T-helper 17 cell (primary cell): ENCODE measurements at places on chromosomes 3 and 15.

- no peak for DNase-seq
These were observed 9.3 kb upstream of the FBLN2 start for GRCh38 chr3:13539671-13540070.

GRCh38 chr15:72338617-72339321 is 18.8 kb upstream of the CELF6 start:
- no peak for DNase-seq

GRCh38 chr15:24823473-24823872 is 131.3 kb upstream of the SNRPN start:
- DNase-seq, result no peak

DNA sequence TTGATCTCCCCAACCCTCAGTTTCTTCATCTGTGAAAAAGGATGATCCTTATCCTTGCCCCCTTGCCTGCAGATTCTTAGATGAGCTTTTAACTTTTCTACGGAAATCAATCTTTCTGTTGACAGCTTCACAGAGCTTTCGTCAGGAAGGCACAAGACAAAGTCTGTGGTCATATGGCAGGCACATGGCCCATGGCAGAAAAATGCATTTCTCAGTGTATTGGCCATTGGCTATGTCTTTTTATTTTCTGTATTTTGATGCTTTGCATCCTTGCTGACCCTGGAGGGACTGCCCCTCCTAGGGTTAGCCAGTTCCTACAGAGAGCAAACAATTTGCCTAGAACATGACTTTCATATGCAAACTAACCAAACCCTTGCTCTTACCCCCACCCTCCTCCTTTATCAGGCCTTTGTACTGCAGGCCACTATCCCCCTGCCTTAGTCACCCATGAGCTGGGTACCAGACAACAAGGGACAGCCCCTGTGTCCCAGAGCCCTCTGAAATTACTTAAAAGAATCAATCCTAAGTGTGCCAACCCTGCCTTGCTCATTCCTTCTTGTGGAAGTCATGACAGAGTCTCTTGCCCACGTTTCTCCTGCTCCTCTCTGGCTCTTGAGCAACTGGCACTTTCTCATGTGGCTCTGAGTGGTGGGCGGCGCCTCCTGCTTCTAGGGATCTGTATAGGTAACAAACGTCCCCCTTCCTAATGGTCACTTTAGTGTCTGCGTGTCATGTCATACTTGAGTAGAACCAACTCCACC is 24.1 kb upstream of the NOX5 start:
- no peak for DNase-seq

GRCh38 chr15:98794748-98795147 is 146.4 kb downstream of the IGF1R start:
- no peak for DNase-seq

- no peak for DNase-seq
These were observed 149.4 kb upstream of the KCNMB2 start for GRCh38 chr3:178386880-178387279.

DNA sequence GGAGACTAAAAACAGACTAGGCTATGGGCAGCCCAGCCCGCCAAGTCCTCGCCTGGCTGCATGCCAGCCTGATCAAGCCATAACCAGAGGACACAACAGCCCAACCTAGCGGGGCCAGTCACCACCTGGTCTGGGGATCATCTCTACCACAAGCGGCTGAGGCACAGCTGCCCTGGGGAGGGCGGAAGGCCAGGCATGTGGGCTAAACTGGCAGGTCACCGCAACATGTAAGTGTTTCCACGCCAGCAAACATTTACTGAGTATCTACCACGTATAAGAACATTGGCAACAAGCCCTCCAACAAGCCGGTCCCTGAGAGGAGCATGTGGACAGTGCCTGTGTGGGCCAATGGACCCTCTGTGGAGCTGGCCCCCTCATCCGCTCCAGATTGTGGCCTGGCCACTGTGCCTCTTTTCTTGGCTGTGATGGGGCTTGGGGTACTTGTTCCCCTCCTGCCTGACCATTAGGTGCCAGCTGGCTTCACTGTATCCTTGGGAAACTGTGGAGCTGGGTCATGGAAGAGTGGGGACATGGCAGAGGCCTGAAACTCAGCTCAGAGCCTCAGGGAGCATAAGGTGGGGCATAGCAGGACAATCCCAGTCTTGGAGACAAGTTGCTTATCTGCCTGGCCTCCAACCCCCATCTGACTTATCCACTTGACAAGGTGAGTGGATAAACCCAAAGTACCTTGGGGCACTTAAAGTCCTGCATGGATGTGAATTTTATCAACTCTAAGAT is 9.0 kb downstream of the UBXN7 start:
- no peak for DNase-seq

- no peak for DNase-seq
These were observed 108.2 kb downstream of the CNTN3 start for GRCh38 chr3:74506246-74506645.
